CD4-positive, alpha-beta T cell treated with Interleukin-2 at 100 ng/mL for 4 hours (primary cell): ENCODE measurements at places on chromosomes 1 and 21.

DNA sequence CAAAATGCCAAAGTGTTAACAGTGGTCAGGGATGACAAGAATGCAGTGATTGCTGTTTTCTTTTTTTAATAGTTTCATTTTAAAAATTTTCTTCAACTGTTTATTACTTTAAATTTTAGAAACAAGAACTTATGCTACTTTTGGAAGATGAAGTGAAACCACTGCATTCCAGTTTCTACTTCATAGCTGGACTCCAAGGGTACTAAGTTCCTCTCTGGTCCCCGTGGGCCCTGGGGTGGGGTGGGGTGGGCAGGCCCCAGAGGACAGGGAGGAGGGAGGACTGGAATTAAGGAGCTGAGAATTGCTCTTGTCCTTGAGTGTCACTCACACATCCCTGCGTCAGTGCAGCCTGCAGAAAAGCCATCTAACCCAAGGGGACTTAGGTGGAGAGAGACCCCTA lies 97.3 kb downstream of the RAVER2 start:
- no peak for DNase-seq

- no peak for DNase-seq
Measured at GRCh38 chr1:155075535-155075934, 3.1 kb upstream of the EFNA3 start.

- no peak for DNase-seq
Measured at GRCh38 chr1:168601051-168601450, 24.6 kb downstream of the XCL1 start.

DNA sequence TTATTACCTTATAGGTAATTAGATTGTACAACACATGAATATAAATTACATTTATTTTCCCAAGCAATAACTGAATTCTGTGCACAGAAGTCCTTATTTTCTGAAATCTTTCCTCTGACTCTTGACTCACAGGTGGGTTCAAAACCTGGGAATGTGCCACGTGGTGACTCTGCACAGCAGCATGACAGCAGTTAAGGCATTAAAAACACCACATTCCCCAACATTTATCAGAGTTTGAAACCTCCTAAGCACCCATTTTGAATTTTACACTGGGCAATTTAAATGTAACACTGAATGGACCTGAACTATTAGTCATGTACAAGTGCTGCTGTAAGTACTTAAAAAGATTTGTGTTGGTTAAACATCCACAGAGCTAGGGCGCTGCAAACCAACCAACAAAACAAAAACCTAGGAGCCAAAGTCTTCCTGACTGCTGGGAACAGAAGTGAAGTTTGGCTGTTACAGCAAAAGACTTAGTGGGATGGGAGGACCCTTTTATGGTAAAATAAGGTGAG lies 480.6 kb upstream of the CXADR start:
- no peak for DNase-seq

DNA sequence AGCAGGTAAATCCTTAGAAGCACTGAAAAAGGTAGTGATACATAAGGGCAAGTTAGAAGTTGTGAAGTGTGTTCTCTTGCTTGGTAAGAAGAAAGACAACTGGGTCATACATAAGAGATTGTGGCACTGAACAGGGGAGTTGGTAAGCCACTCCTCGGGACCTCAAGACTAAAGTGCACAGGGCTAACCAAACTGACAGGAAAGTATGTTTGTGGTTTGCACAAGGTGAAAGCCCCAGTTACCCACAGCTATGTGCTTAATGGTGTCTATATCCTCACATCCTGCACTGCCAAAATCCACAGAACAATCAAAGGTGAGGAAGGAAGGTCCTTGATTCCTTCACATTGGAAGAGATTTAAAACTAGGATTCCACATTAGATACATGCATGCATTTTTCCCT lies 276.5 kb downstream of the DNM3 start:
- peak; percentile 47 for DNase-seq

GRCh38 chr1:245433561-245433960 lies 278.8 kb downstream of the KIF26B start:
- no peak for DNase-seq

DNA sequence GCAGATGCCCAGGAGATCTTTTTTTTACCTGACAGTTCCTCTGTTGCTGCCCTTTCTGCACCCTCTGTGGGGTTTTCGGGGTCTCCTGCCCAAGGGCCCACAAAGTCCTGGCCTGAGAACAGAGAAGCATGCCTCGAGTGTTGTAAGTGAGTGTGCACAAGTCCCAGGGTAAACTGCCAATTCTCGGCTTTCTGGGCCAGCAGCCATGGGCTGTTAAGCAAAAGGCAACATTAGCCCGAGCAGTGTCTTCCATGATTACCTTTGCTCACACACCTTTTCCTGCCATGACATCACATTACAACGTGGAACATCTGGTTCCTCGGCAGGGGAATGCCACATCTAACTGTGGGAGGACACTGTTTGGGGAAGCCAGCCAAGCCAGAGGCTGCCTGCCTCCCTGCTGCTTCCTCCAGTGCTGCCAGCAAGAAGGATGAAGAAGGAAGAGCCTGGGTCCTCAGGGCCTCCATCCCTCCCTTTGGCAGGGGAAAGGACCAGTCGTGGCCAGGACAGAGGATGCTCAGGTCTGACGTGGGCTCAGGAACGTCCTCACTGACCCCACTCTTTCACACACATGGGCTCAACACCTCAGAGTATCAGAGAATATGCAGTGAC lies 485.9 kb downstream of the OMA1 start:
- DNase-seq, result no peak

DNA sequence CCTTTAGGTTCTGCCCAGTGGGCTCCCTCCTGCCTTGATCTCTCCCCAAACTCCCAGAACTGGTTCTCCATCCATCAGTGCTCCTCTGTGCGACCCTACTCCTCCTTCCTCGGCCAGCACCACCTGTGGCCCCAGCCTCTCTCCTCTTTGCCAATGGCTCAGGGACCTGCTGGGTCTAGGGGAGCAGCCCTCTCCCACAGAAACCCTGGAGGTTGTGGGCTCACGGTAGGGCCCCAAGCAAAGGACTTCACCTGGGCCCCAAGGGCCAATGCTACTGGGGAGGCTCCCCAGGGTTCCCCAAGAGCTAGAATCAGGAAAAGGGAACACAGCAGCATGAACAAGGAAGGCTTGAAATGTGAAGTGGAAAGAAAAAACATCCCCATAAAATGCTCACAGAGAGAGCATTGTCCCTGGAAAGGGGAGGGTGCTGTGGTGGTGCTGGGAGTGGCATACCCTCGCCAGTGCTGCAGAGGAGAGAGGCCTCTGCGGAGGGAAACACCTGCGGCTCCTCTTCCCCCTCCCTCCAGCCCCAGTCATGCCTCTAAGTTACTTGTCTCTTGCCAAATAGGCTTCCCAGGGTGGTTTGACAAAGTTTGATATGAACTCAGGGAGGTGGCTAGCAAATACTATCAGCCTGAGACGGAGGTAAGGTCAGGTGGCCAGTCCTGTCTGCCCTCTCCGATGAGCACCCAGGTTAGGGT lies 2.5 kb downstream of the TMEM63A start:
- DNase-seq, result peak; percentile 42

GRCh38 chr1:181169281-181169865 lies 80.9 kb downstream of the IER5 start:
- DNase-seq, result no peak

DNA sequence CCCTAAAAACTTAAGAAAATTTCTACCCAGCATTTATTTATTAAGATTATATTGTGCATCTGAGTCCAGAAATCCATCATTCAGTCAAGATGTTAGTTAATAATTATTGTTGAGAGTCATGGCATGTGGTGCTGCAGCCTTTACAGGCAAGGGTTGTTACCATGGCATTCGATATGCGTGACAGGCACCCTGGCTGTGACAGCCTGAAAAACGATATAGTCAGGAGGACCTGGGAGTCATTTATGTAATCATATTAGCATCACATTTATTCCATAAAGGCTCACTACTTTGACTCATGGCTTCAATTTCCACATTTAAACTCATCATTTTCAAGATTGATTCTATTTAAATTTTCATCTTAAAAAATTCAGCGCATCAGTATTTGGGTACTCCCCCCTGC lies 68.0 kb downstream of the CACHD1 start:
- DNase-seq, result no peak

GRCh38 chr1:20124456-20125057 lies 5.2 kb upstream of the PLA2G2D start:
- no peak for DNase-seq

GRCh38 chr1:72122099-72122880 lies 160.0 kb downstream of the NEGR1 start:
- no peak for DNase-seq

DNA sequence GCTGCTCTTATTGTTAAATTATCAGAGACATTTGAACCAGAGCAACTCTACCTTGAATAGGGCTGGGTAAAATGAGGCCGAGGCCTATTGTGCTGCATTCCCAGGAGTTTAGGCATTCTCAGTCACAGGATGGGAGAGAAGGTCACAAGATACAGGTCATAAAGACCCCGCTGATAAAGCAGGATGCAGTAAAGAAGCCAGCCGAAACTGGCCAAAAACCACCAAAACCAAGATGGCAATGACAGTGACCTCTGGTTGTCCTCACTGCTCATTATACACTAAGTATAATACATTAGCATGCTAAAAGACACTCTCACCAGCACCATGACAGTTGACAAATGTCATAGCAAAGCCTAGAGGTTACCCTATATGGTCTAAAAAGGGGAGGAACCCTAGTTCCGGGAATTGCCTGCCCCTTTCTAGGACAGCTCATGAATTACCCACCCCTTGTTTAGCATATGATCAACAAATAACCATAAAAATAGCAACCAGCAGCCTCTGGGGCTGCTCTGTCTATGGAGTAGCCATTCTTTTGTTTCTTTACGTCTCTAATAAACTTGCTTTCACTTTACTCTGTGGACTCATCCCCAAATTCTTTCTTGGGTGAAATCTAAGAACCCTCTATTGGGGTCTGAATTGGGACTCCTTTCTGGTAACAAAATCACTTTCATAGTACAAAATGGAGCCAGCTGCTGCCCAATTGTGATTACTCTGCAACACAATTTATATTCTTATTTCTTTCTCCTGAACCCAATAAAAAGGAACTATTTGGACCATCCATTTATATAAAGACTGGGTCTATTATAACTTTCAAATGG lies 179.6 kb downstream of the TGFBR3 start:
- DNase-seq, result no peak

DNA sequence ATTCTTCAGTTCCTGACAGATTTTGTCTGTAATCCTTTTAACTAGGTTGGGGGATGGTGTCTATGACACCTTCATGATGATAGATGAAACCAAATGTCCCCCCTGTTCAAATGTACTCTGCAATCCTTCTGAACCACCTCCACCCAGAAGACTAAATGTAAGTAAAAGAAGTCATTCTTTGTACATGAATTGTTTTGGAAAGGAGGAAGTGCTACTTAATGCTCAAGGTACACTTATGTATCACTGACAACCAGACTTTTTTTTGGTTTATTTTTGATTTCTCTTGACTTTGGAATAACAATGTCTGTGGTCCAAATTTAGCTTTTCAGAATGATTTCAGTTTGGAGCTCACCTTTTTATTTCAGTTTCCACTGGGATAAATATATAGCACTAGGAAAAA lies 2.3 kb downstream of the DYRK3 start:
- DNase-seq, result no peak

DNA sequence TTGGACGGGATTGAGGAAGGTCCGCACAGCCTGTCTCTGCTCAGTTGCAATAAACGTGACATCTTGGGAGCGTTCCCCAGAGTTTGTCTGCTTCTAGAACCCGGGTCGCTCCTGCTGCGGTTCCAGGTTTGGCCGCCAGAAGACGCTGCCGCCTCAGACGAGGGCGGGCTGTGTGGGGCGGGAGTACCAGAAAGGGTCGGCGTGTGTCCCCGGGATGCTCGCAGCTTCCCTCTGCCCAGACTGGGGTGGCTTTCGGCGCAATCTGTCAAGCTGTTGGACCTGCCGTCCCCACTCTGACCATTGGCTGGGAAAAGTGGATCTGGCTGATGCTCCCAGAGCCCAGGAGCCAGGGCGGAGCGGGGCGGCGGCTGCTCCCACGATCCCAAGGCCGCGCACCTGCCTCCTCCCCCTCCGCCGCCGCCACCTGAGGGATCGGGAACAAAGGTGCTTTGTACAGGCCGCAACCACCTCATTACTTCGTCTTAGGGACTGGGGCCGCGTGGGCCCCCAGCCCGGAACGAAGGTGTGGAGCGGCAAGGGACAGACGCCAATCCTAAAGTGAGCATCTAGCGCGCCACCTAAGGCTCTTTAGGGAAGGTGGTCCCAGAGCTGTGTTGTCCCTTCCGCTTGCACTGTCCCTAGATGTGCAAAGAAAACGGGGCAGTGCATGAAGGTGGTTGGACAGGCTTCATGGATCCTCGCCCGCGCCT lies 683 bp upstream of the EFNA4 start:
- peak; percentile 75 for DNase-seq
